Psoas muscle (tissue), 8 donors: ENCODE measurements at places on chromosomes 6 and 20. TPM values are rescaled to one million over a fixed set of nuclear protein-coding genes. Genes with fewer than 3 reads are reported as not detected.

GRCh38 chr6:80380566-80380965 is 274.1 kb downstream of the BCKDHB start:
- no peak for DNase-seq

The MYL9 gene
- polyA plus RNA-seq = 27.2 TPM

GRCh38 chr20:12695937-12696336 is 312.8 kb upstream of the SPTLC3 start:
- no peak for DNase-seq

- DNase-seq = no peak
These were observed 35.3 kb downstream of the DLL1 start for GRCh38 chr6:170255426-170256125.

GRCh38 chr20:35523298-35523888 is 6.1 kb downstream of the C20orf173 start:
- DNase-seq = no peak

GRCh38 chr6:92292067-92292466 is 1127.3 kb downstream of the EPHA7 start:
- no peak for DNase-seq
